ENCODE measurements at places on chromosomes 3 and 15. TPM values are rescaled to one million over a fixed set of nuclear protein-coding genes. Genes with fewer than 3 reads are reported as not detected.

DNA sequence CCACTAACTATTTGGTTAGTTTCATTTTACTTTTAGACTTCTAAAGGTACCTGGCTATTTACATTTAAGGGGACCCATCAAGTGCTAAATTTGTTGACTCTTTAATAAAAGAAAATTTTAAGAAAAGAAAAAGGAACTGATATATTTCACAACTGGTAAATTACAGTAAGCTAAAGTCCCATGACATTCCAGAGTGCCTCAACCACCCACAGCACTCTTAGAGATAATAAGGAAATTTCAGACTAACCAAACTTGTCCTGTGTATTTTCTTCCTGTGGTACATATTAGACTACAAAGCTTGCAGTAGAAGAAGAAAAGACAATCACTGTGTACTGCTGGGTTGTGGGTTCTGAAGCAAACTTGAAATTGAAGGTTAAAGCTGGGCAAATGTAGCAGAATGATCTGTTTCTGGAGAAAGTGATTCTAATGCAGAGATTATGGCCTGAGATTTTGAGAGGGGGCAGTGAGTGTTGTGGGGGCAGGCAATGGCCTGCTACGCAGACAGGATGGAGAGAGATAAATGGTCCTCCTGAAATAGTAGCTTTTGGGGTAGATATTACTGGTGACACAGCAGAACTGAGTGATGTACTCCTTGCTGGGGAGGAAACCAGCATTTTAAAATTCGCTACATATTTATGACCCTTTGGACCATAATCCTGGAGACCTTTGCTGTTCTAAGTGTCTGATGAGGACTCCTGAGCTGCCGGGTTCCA lies 24.5 kb upstream of the MFSD1 start:
- DNase-seq, result no peak

DNA sequence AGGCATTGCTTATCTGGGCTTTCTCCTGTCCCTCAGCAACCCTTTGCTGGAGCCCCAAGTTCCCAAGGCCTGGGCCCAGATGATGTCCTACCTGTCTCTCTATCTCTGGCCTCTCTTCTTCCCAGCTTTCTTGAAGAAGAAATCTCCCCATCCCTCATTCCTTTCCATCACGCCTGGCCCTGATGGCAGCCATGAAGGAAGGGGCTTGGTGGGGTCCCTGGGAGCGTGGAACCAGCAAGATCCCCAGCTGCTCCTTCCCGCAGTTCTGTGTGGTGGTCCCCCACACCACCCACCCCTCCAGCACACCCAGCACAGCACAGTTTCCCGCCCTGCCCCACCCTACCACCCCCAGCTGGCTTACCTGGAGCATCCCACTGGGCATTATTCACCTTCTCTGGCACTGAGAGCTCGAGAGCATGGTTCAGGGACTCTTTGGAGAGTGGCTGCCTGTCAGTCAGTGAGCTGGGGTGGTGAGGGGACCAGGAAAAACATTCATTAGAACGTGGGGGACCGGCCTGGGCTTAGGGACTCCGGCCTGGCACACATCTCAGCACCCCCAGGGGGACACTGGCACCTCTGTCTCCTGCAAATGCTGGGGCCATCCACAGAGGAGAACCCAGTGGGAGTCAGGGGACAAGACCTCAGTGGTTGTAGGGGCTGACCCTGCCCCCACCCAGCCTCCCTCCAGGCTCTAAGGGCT lies 26.6 kb downstream of the ACSBG1 start:
- DNase-seq, result no peak

- DNase-seq, result no peak
Measured at GRCh38 chr3:111210003-111210711, 138.5 kb downstream of the NECTIN3 start.

DNA sequence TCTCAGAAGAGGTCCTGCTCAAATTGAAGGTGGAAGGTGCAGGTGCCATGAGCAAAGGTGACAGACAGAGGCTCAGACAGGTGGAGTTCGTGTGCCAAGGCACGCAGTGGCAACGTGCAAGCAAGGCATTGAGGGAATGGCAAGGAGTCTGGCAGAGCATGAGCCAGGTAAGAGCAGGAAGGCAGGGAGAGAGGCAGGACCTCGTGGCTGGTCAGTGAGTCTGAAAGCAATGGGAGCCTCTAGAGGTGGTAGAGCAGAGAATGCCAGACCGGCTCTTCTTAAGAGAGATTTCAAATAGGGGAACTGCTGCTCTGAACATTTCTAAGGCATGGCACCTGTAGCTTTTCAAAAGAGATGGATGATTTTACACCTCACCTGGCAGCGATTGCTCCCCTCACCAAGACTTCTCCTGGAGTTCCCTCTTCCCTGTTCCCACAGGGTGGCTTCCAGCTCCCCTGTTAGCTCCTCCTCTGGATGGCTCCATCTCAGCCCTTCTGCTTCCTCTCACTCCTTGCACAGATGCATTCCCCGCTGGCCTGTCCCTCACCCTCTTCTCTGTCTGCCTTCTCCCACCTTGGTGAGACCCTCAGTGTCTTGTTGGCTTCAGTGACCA lies 2.7 kb downstream of the MYO5C start:
- DNase-seq, result no peak

DNA sequence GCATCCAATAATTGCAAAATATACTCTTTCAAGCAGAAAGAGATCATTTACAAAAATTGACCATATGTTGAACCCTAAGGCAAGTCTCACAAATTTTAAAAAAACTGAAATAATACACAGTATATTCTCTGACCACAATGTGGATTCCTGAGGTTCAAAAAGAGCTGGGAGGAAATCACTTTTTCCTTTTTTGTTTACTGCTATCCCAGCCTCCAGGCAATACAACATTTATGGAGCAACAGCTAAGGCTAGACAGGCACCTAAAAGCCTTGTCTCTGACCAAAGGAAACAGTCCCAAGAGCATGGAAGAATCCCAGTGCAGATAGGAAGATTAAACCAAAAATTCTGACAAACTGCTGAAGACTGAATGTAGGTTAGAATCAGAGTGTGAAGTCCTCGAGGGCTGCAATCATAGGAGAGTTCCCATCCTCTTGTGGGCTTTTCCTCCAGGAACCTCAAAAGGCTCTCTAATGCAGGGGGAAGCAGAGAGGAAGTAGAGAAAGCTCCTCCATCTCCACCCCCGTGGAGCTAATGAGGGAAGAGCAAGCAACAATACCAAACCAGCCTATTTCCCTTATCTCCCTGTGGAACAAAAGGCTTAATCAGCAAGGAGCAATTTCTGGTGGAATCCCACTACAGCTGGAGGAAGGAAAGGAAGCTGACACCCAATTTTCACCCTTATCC lies 57.0 kb downstream of the TMCC1 start:
- DNase-seq, result no peak

- DNase-seq, result no peak
Measured at GRCh38 chr3:134624537-134625287, 26.1 kb downstream of the KY start.

- DNase-seq, result no peak
Measured at GRCh38 chr3:123335007-123335670, 113.8 kb downstream of the ADCY5 start.

DNA sequence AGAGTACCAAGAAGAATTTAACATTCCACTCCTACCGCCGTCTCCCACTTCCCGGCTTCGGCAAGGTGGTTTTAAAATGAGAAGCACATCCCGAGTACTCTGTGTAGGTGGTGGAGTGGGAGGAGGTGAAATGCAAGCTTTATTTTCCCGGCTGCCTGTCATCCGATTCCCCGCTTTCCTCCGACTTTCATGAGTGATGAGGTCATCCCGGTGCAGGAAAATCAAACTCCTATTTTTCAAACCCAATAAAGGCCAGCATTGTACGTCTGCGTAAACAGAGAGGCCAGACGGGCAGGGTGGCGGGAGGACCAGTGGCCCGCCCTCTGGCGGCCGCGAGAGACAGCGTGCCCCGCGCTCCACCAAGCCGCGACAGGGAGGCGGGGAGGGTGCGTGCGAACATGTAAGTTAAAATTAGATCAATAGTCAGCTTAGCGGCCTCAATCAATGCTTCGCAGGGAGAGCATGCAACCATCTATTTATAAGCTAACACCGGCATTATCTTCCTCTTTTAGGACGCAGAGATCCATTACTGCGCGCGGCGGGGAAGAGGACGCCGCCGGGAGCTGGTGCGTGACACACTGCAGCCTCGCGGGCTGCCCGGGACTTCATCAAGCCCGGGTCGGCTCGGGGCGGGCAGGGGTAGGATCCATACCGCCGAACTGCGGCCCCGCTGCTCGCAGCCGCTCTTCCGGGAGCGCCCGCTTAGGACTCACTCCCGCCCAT lies 163.3 kb downstream of the CD47 start:
- DNase-seq, result peak; percentile 76

- DNase-seq, result peak; percentile 48
Measured at GRCh38 chr3:54053211-54053610, 69.1 kb upstream of the CACNA2D3 start.

DNA sequence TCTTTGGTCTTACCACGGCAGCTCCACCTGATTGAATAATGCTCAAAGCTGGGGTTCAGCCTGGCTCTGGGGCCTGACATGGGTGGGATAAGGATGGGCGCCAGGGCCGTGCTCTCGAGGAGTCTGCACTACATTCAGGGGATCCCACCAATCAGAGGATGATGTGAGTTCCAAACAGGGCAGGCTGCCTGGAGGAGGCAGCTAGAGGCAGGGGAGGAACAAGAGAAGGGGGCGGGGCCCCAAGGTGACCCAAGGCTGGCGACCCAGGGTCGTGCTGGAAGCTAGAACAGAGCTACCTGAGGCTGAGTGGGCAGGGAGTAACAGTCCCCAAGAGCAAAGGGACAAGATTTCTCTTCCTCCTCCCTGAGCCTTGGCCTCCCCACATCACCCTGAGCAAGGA lies 56.1 kb downstream of the PCSK6 start:
- DNase-seq, result no peak

The RCN2 gene
- total RNA-seq, result 66.1 TPM

The SACM1L gene
- total RNA-seq, result 53.3 TPM

The POU1F1 gene
- not detected for total RNA-seq

The ZKSCAN7 gene
- 3.7 TPM for total RNA-seq

All from lung (tissue), 17 donors.